ENCODE measurements at places on chromosomes 3 and 15.

GRCh38 chr3:72536206-72536877, 311.9 kb downstream of the SHQ1 start:
- no peak for DNase-seq

DNA sequence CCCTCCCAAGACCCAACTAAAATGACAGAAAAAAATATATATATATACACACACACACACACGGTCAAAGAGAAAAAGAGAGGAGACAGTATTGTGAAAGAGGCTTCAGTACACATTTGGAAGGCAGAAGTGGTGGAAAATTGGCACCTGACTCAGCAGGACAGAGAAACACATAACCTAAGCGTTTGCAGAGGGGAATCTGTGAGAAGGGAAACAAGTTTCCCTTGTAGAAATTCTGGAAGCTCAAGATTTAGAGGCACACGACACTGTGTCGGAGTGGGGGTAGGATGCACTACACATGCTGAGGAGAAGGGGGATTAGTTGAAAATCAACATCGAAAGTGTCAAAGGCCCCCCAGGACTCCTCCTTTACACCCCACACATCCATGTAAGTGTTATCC, 53.1 kb downstream of the PAK2 start:
- peak; percentile 29 for DNase-seq

DNA sequence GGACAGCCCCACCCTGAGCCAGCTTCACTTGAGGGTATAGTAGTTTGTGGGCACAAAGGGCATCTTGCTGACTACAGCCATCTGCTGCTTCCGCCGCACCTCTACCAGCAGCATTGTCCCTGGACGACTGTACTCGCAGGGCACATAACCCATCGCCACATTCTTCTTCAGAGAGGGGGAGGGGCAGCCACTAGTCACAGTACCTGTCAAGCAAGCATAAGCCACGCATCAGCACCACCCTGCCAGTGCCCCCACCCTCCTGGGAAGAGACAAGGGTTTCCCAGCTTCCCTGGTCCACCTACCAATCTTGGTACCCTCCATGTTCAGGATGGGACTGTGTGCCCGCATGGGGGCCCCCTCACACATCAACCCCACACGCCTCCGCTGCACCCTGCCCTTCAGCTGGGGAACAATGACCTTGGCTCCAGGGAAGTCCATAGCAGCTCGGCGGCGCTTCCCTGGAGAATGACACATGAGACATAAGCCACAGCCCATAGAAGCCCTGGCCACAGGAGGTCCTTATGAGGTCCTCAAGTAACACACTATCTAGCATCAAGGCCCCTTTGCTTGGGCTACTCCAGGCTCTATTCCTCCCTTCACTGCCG, 4.7 kb downstream of the AMT start:
- no peak for DNase-seq

- DNase-seq, result no peak
Measured at GRCh38 chr15:63050731-63051155, 8.2 kb downstream of the TPM1 start.

- no peak for DNase-seq
Measured at GRCh38 chr3:154193000-154193615, 71.9 kb downstream of the ARHGEF26 start.

DNA sequence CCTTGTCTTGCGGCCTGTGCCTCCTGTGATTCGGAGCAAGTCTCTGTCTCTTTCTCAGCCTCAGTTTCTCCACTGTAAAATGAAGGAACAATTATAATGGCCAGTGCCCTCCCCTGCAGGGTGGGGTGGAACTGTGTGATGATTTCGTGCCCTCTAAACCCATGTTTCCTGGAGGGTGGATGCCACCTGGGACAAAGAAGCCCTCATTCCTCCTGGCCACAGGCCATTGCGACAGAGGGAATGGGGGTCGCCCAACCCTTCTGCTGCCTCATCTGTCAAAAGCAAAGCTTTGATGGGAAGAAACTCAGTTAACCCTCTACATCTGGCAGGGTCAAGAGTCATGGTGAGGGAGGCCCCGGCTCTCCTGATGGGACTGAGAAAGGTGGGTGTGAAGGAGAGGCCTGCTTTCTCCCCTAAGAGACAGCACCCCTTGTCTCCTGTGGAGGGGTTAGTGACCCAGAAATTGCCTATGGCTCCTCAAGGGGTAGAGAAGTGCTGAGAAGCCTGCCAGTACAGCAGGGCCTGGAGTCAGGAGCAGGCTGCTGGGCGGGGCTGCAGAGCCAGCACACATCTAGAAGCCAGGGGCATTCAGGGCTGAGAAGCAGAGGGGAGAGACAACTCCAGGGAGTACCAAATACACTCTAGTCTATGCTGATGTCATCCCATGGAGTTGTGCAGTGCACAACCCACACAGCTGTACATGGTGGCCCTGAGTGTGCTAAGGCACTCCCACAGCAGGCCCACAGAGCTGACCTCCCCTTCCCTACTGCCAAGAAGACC, 61.0 kb downstream of the PLXNA1 start:
- peak; percentile 2 for DNase-seq

GRCh38 chr3:101868534-101869464, 19.5 kb downstream of the NFKBIZ start:
- DNase-seq, result no peak

GRCh38 chr3:128453501-128454309, 13.0 kb downstream of the DNAJB8 start:
- DNase-seq, result no peak

- no peak for DNase-seq
Measured at GRCh38 chr15:99425657-99426301, 140.0 kb upstream of the MEF2A start.

DNA sequence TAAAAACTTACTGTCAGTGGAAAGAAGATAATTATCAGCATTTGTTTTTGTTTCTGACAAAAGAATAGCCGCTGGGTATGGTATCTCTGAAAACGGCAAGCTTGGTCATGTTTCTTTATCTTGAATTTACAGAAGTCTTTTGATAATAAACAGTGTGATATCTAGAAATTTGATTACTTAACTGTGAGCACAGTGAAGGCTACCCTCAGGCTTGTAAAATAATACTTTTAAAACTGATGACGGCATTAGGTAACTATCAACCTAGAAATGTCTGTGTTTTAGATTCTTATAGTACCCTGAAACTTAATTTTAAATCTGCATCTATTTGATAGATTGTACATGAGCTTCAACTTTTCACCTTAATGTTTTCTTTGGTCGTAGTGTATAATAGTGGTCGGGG, 43.4 kb downstream of the NSUN3 start:
- no peak for DNase-seq

DNA sequence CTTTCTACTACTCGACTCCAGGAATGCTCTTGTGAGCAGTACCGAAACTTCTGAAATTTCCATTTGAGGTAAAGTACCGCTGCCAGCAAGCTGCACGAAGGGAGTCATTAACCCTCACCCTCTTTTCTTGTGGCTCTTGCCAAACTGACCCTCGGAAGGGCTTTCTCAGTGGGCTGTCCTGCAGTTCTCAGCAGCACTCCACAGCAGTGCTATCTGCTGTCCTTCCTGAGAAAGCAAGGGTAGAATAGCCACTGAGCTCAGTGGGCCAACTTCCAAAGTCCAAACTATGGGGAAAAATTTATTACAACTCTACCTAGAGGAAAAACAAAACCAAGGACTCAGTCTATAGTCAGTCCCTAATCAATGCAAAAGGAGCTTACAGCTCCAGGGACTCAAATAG, 38.5 kb upstream of the COL8A1 start:
- DNase-seq, result no peak

DNA sequence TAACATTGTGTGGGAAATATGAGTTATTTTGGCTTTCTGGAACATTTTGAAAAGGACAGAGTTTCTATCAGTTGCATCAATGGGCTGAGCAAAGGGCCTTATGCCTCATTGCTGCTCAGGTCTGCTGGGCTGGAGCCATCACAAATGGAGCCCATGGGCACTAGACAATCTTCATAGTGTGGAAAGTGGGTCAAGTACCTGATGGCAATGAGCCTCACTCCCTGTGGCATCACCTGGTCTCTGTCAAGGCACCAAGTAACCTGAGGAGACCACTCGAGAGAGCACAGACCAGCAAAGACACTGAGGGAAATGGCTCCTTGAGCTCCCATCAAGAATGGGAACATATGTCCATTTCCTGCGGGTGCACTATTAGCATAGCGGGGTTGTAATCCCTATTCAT, 96.7 kb upstream of the PPP2R3A start:
- DNase-seq, result no peak

GRCh38 chr15:52295421-52296001, at the start of gene MYO5C:
Gene MYO5C (minus strand): TSS chr15:52295804. CDS start chr15:52295636, 168 bp downstream.
- DNase-seq, result peak; percentile 53

- no peak for DNase-seq
Measured at GRCh38 chr3:177338697-177339219, 141.5 kb upstream of the TBL1XR1 start.

GRCh38 chr3:25427942-25428788, at the start of gene RARB:
Gene RARB (plus strand): TSS chr3:25428263. CDS start chr3:25428732, 469 bp downstream.
- DNase-seq, result peak; percentile 64

DNA sequence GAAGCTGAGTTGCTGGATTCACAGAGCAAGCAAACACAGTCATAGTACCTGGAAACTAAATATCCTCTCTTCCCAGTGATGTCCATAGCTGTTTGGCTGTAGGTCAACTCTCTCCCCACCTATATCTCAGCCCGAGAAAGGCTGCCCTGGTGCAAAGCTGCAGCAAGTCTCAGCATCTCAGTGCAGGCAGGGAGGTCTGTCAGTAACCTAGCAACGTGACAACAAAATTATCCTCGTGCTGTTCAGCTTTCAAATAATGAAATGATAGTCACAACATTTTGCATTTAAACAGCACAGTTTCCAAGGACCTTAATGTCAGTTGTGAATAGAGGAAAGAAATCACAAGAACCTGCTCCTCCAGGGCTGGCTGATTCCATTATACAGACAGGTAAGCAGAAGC, 83.6 kb downstream of the CHST2 start:
- no peak for DNase-seq

DNA sequence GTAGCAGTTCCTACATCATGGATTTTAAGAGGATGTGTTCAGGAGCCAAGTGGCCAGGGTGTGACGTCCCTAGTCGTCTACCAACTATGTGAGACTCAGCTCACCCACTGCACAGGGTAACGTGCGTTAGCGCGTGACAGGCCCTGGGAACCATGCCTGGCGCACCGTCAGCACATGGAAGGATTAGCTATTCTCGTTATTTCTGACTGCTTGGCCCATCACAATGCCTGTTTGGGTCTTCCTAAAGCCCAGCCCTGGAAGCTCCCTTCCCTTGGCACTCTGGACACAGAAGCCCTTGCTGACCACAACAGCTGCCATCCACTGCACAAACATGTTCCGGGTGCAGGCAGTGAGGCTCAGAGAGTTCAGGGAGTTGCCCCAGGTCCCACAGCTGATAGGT, 91.0 kb upstream of the RPL32 start:
- peak; percentile 83 for DNase-seq

GRCh38 chr3:178271740-178272387, 264.4 kb upstream of the KCNMB2 start:
- no peak for DNase-seq

GRCh38 chr3:79329154-79329553, 438.6 kb downstream of the ROBO1 start:
- no peak for DNase-seq

DNA sequence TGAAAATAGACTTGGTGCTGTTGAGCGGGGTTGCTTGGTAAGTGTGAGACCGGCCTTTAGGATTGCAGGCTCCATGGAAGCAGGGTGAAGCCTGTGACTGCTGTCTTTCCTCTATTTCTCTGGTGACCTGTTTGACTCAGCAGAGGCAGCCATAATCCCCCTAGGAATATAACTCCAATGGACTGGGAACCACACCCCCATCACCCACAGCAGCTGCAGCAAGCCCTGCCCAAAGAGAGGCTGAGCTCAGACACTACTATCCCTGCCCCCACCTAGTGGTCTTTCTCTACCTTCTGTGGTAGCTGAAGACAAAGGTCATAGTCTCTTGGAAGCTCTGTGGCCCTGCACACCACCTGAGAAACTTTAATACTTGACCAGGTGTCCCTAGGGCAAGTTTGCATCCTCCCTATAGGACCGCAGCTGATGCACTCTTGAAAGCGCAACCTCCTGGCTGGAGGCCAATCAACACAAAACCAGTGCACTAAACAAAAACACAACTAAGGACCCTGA, 133.6 kb upstream of the MRPL3 start:
- no peak for DNase-seq

DNA sequence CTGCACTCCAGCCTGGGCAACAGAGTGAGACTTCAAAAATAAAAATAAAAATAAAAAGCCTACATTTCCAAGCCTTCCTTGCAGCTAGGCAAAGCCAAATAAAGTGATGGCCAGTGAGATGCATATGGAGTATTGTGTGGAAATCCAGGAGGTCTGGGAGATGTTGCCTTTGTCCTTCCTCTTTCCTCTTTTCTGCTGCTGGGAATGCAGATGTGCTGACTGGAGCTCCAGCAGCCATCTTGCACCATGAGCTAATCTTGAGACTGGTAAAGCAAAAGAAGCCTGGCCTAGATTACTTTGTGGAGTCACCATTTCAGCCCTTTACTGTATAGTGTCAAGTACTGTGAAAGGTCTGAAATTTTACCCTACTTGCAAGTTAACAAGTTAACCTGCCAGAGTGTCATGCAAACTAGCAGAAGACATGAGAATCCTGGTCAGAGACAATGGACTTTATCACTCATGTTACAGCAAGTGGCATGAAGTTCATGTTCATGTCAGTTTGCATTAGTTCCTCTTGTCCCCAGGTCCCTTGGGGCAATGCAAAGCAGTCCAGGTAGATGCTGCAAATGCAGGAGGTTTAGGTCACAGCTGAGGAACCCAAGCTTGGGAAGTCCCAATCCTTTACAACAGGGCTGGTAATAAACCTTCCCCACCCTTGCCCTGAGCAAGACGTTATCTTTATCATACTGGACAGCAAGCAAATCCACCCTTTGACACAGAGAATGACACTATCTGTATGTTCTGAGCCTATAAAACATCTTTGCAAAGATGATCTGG, 103.1 kb downstream of the TLE3 start:
- no peak for DNase-seq

GRCh38 chr3:67290438-67290837, 292.3 kb downstream of the KBTBD8 start:
- DNase-seq, result no peak

DNA sequence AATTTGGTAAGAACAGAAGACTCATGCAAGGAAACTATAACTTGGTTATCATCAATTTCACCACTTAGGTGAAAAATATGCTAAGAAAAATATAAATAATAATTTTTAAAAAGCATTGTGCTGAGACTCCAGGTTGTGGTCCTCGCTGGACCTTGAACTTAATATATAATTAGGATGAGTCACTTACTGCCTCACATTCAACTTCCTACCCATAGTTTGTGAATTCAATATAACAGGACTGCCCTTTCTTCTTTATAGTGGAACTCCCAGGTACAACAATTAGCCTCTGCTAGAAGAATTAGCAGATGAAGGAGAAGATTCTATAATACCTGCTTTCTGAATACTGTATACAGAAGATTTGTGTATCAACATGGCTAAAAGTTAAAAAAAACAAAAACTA, 149.1 kb upstream of the SPRED1 start:
- no peak for DNase-seq
